ENCODE measurements at places on chromosomes 16 and 17.

DNA sequence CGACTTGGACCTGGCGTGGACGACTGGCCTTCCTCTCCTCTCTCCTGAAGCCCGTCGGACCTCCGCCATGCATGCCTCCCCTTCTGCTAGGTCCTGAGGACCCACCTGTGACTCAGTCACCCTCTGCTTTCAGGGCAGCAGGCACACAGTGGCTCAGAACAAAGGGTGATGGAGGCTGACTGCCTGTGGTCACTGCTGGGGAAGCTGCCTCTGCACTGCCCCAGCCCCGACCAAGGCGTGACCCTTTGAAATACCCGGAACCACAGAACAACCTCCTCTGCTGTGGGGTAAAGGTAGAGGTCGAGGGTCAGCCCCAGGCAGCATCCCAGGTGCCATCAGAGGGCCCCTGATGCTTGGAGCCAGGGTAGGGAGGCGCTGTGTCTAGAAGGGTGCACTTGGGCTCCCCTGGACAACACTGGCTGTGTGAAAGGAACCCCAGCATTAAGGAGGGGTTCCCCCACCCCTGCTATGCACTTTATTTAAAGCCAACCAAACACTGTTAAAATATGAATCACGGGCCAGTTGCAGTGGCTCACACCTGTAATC lies 12.5 kb upstream of the SLC4A1 start:
- no peak for DNase-seq

GRCh38 chr17:46195217-46195855 lies 2.1 kb upstream of the KANSL1 start:
- DNase-seq, result peak; percentile 45

GRCh38 chr16:68385371-68385770 lies 62.9 kb downstream of the SMPD3 start:
- DNase-seq, result peak; percentile 67

GRCh38 chr16:88805340-88805715 lies 1.7 kb downstream of the CDT1 start:
- DNase-seq, result peak; percentile 29

- no peak for DNase-seq
Measured at GRCh38 chr17:12734926-12735325, 54.4 kb upstream of the ARHGAP44 start.

DNA sequence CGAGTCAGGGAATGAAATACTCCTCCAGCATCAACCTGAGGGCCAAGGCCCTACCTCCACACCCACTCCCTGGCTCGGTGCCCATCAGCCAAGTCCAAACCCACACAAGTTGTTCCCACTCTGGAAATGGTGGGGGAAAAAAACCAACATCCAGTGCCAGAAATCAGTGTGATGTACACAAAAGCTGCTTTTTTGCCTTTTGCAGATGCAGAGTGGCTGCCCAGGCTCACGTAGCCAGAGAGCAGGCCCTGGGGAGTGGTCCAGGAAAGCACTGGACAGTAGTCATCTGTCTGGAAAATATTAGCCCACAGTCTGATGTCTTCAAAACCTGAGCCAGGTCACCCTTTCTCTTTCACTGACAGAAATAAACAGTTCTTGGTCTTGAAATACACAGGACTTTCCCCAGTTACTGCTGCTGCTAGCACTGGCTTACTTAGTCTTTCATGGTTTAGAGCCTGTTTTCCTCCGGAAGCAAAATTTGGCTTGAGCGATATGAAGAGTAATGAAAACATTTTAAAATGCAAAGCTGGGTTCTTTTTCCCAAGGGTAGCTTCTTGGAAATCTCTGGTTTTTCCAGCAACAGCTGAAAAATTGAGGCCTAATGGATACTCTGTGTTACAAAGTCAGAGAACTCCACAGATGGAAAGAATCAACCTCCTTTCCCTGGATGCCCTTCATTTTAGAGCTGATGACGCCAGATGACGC lies 18.2 kb upstream of the NOS2 start:
- DNase-seq, result no peak
